NCI-H187 (cell line): ENCODE measurements at places on chromosomes 1 and 21.

DNA sequence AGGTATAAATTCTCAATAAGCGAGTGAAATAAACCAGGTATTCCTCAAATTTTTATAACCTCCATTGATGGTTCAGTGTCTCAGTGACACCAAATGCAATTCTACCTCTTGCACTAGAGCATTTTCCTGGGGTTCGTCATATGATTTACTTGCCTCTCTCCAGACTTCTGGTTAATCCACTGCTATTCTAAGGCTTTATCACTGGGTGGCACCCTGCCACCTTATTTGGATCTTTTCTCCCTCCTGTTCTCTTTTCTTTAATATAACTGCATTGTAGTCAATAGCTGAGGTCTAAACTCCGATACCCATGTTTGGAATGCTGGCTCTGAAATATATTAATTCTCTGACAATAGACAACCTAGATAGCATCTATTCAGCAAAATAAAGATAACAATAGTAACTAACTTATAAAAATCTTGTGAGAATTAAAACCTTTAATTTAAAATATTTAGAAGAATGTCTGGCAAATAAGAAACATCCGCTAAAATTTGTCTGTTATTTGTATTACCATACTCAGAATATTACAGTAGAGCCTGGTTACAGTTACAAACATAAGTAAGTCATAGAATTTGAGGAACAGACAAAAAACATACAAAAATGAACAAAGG, 436.4 kb downstream of the PLA2G4A start:
- DNase-seq = no peak

DNA sequence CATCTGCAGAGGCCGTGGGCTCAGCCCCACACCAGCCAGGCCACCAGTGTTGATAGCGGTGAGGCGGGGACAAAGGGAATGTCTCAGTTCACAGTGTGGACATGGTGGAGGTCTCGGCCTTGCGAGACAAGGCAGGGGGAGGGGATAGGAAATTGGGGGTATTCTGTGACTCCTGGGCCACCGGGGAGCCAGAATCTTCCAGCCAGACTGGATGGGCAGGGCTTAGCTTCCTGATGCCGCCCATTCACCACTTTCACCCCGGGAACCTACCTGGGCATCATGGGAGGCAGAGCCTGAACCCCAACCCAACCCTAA, 5.1 kb downstream of the LRRC3 start:
- no peak for DNase-seq

DNA sequence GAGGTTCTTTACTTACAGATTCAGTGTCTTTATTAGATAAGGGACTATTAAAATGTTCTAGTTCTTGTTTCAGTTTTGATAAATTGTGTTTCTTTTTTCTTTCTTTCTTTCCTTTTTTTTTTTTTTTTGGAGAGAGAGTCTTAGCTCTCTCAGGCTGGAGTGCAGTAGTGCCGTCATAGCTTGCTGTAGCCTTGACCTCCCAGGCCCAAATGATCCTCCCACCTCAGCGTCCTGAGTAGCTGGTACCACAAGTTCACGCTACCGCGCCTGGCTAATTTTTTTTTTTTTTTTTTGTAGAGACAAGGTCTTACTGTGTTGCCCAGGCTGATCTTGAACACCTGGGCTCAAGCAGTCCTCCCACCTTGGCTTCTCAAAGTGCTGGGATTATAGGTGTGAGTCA, 76.6 kb downstream of the TMEM200B start:
- DNase-seq = no peak

DNA sequence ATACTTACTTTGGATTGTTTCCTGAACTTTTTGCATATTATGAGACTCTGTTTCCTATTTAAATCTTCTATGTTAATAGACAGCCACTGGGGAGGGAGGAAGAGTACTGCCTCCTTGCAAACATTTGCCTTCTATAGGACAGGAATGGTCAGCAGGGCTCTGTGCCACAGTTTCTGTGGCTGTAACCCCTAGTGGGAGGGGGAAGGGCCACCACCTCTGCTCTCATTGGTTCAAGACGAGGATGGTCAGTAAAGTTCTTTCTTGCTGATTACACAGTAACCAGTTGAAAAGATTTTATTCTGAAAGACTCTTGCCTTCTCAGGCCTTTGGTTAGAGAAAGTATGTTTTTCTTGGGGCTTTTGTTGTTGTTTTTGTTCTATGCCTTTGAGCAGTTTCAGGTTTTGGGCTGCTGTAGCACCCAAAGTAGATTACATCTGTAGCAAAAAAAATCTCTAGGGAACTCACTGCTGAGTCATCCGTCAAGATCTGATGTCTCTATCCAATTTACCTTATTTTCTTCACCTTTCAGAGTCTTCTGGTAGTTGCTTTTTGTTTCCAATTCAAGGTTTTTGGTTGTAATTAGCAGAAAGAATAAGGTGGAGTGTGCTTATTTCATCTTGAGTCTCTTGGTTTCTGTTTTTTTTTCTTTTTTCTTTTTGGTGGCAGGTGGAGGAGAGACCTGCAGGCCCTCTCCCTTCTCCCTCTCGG, 23.1 kb downstream of the SLC35A3 start:
- no peak for DNase-seq

DNA sequence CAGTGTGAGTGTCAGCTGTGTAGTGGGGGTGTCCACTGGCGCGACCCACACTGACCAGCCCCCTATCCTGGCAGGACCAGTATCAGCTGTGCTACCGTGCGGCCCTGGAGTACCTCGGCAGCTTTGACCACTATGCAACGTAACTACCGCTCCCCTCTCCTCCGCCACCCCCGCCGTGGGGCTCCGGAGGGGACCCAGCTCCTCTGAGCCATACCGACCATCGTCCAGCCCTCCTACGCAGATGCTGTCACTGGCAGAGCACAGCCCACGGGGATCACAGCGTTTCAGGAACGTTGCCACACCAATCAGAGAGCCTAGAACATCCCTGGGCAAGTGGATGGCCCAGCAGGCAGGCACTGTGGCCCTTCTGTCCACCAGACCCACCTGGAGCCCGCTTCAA, 28.1 kb upstream of the KDM4A start:
- DNase-seq = no peak

DNA sequence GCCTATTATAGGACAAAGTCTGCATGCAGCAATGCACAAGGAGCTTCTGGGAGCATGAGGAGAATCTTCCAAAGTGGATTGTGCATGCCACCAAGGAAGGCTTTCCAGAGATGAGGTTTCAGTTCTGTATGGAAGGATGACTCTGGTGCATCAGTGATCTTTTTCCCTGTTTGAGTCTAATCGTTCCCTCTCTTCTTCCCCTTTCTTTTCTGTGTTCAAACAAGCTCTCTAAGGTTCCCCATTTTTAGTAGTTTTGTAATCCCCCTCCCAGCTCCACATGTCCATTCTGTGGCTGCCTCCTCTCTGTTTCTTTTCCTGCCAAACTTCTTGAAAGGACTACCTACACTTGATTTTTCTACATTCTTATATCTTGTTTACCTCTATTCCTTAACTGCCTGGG, 43.3 kb upstream of the USP25 start:
- DNase-seq = no peak

GRCh38 chr1:218363141-218363540, 18.0 kb downstream of the TGFB2 start:
- no peak for DNase-seq

- no peak for DNase-seq
These were observed 166.5 kb upstream of the PLD5 start for GRCh38 chr1:242690849-242691609.

DNA sequence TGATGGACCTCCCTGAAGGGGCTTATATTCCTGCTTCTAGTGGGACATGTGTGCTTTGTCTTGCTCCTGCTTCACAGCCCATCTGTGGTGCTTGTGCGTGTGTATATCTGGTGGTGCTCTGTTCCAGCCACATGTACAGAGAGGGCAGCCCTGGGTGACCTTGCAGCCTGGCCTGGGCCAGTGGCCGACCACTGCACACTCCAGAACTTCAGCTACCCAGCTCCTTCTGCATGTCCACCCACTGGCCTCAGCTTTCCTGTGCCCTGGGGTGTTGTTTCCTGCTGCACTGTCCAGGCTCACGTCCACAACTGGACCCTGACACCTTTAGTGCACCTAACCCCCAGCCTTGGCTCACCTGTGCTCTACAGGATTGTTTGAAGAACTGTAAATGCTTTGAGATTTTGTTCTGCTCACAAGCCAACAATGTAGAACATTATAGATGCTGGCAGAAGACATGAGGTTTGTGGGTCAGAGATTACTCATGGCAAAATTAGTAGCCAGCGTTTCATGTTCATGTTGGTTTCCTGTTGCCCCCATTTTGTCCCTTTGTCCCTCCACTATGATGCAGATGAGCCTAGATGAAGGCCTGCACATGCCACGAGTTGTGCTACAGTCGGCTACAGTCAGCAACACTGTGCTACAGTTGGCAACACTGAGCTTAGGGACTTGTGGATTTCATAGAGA, 5.3 kb upstream of the S100B start:
- DNase-seq = no peak

DNA sequence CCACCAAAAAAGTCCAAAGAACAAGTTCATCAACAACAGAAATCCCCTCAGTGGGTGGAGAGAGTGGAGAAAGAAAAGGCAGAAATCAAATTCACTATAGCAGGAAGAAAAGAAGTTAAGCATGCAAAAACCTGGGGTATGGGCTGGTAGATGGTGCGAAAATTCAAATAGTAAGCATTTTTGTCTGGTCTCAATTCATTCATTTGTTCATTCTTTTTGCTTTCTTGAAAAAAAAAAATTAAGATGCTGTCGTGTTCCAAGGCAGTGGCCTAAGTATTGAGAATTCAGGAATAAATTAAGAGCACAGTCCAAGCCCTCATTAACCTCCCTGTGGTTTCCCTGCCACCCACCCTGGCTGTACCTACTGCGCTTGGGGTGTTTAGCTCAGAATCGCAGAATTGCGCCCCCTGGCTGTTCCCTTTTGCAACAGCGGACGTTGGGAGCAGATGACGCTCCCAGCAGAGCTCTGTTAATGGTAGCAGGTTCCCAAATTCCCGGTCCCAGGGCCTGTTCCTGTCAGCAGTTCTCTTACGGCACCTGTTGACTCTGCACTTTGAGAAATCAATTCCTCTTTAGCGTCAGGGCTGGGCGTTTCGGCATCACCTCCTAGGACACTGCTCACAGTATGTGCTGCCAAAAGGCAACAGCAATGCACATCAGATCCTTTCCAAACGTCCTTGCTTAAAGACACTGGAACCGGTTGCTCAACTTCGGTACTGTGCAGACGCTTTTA, 34.0 kb upstream of the SSX2IP start:
- DNase-seq = no peak

- DNase-seq = no peak
These were observed 132.2 kb downstream of the PTGER3 start for GRCh38 chr1:70915258-70916033.

- no peak for DNase-seq
These were observed 14.4 kb downstream of the CD55 start for GRCh38 chr1:207335695-207336363.

DNA sequence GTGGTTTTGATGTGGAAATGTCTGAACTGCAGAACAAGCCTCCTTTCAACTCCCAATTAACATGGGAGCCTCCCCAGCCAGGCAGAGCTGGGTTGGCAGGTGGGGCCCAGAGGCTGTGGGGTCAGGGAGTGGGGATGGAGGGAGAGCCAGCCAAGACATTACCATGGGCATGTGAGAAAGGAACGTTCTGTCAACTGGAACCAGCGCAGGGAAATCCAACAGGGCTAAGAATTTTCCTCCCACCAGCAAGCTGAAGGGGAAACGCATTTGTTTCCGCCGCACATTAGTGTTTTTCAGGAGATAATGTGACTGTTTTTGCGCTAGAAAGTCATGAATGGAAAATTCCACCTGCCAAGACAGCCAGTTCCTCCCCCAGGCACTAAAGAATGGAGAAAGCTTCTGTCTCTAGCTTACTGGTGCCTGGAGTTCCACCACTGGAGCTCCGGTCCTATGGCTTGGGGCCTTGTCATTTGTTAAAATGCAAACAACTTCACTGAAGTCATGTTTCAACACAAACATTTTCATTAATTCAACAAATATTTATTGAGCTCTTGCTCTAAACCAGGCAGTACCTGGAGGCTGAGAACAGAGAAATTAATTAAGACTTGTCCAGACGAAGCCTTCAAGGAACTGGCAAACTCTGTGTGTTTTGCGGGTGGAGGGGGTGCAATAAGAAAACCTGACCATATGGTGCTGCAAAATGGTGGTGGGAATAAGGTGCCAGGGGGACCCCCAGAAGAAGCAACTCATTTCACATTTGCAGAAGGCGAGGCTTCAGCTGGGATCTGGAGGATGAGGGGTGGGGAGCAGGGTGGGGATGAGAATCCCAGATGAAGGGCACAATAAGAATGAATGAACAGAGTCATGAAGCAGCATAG, 305.1 kb downstream of the MATN1 start:
- DNase-seq = no peak

GRCh38 chr1:166166329-166166697, 488 bp downstream of the FAM78B start:
- no peak for DNase-seq

DNA sequence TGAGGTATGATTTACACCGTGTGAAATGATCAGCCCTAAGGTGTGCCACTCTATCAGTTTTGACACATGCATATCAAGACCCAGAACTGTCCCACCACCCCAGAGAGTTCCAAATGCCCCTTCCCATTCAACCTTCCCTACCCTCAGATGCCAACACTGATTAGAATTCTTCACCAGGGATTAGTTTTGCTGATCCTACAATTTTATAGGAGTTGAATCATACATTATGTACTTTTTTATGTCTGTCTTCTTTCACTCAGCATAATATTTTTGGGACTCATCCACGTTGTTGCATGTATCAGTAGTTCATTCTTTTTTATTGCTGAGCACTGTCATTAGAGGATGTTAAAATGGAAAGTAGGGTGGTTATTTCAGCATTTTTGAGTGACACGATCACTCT, 178.3 kb downstream of the ZSCAN20 start:
- no peak for DNase-seq

DNA sequence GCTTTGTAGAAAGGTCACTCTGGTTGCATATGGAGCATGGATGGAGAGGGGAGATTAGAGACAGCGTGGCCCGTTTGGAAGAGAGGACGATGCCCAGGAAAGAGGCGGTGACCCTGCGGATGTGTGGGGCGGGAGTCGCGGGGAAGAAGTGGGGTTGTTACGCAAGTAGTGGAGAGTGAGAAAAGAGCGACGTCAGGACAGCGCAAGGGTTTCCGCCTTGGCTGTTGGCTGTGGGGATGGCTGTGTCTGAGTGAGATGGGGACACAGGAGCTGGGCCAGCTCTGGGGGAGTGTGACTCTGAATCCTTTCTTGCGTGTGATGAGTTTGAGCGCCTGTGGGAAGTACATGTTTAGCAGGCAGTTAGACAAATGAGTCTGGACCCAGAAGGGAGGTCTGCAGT, 3.8 kb downstream of the B4GALT2 start:
- DNase-seq = no peak

DNA sequence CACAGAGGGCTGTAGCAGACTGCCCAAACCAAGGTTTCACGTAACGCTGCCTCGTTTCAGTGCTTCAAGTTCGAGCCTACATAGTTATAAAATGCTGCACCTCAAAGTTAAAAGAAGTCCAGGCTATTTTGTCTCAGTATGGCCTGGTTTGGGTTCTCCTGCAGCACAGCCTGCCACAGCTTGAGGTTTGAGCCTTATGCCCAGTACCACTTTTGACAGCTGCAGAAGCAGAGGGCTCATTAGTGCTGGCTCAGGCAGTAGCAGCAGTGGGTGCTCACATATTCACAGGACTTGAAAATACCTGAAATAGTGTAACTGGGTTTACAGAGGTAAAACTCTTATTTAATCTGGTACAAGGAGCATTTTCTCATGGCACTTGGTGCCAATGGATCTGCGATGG, 15.3 kb downstream of the SPATA46 start:
- no peak for DNase-seq
